Smooth muscle cell of the umbilical artery (primary cell): ENCODE measurements at places on chromosomes 1 and 21. TPM values are rescaled to one million over a fixed set of nuclear protein-coding genes. Genes with fewer than 3 reads are reported as not detected.

NUP210L gene
- under 0.01 and 0.05 TPM in 2 replicates for total RNA-seq

IL20 gene
- total RNA-seq: not detected in 2 replicates

HJV gene
- total RNA-seq: not detected in 2 replicates

DISP3 gene
- under 0.01 TPM in 2 replicates for total RNA-seq
